ENCODE measurements at places on chromosomes 6 and 20. TPM values are rescaled to one million over a fixed set of nuclear protein-coding genes. Genes with fewer than 3 reads are reported as not detected.

DNA sequence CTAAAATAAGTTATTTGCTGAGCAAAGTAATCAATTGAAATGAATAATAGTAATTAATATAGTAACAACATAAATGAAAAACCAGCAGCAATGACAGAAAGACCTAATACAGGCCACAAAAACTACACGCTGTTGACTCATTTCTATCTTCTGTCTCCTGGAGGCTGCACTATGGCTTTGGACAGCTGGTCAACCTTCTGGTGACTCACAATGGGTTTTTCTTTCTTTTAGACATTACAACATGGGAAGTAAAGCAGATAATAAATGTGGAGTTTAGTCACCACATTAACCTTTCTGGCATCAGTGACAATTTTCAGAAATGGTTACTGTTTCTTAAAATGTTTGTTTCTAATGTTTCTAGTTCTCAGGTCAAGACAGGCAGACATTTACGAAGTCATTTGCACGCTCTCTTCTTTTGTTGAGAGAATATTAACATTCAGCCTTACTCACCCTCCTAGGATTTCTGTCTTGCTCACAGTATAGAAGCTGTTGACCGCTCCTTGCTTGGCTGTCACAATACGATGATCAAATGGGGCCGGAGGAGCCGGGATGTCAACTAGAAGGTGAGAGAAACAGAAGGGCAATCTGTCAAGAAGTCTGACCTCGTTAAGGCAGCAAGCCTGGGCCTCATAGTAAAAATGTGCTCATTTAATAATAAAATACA lies 62.2 kb downstream of the MYLK4 start:
- DNase-seq = no peak

- no peak for DNase-seq
Measured at GRCh38 chr6:31822036-31822821, 5.3 kb upstream of the HSPA1B start.

- no peak for DNase-seq
Measured at GRCh38 chr6:118895859-118896258, 1.9 kb downstream of the ASF1A start.

POU5F1 gene
- total RNA-seq = 3.7 TPM

- no peak for DNase-seq
Measured at GRCh38 chr6:166542580-166542912, 43.9 kb downstream of the RAMACL start.

FHL5 gene
- not detected for total RNA-seq

- DNase-seq = no peak
Measured at GRCh38 chr6:2546901-2547300, 203.8 kb downstream of the MYLK4 start.

GRCh38 chr6:153449279-153449678 lies 318.2 kb upstream of the RGS17 start:
- no peak for DNase-seq

DNA sequence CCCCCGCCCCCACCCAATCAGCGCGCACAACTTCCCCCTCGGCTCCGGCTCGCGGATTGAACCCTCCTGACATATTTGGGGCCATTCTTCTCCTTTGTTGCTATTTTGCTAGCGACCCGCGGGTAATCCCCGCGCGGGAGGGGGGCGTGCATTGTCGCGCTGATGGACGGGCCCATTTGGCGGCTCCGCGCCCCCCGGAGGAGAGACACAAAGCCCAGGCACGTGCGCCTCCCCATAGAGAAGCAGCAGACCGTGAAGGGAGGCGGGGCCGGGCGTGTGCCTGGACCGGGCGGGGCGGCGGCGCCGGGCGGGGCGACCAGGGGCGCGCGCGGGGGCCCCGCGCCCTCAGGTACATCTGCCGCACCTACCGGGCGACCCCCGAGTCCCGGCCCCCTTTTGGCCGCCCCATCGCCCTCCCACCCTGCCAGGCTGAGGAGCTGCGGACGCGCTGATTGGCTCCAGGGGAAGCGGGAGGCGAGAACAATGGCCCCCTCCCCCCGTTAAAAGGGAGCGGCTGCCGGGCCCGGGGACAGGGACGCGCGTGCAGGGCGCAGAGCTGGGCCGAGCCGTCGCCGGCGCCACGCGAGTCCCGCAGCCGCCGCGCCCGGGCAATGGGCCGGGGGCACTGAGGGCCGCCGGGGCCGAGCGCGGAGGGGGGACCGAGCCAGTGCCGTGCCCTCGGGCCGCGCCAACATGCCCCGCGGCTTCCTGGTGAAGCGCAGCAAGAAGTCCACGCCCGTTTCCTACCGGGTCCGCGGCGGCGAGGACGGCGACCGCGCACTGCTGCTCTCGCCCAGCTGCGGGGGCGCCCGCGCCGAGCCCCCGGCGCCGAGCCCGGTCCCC lies at the start of gene INSM1:
Gene INSM1, plus strand, starts transcription at position 530 of the 843 bp plus-strand sequence. Its CDS starts 164 bp downstream, at position 694.
- DNase-seq = no peak
